ENCODE measurements at places on chromosomes 1 and 21. TPM values are rescaled to one million over a fixed set of nuclear protein-coding genes. Genes with fewer than 3 reads are reported as not detected.

The MMEL1 gene
- 26.7 TPM for polyA plus RNA-seq

The OPN3 gene
- polyA plus RNA-seq: 5.8 TPM

The COL9A2 gene
- 7.5 TPM for polyA plus RNA-seq

The OR2T29 gene
- polyA plus RNA-seq: not detected

The INAVA gene
- polyA plus RNA-seq: 11.3 TPM

The IL20 gene
- not detected for polyA plus RNA-seq

The USH2A gene
- polyA plus RNA-seq: not detected

The CLCA1 gene
- polyA plus RNA-seq: 0.15 TPM

The PRDM16 gene
- polyA plus RNA-seq: 7.0 TPM

The BSND gene
- not detected for polyA plus RNA-seq

DNA sequence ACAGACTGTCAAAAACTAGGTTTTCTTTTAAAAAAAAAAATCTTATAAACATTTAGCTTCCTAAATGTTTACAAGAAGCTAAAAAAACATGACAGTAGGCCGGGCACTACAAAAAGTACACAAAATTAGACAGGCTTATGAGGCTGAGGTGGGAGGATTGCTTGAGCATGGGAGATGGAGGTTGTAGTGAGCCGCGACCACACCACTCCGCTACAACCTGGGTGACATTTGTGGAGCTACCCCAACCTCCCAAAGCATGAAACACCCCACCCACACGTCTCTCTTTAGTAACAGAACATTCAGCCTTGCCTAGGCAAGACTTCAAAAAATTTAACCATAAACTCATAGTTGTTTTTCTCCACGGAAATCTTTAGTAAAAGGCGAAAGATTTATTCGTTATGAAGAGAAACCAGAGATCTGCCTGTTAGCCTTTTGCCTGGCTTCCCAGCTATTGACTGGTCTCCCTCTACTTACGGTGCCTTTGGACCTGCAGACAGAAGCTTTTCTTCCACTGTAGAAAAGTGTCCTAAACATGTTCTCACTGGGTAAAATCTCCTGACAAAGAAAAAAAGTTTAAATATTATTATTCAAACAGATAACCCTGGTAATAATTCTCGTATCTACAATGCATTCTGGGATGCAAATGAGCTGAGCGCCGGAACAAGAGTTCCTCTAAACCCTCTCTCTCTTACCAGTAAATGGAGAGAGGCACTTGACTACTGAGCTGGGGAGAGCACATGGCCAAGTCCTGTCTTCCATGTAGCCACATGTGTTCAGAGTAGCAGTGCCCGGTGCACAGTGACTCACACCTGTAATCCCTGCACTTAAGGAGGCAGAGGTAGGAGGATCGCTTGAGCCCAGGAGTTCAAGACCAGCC is 9.2 kb downstream of the RNU5D-1 start:
- peak; percentile 87 for DNase-seq

GRCh38 chr1:217899614-217900013 is 268.5 kb downstream of the SPATA17 start:
- no peak for DNase-seq

- no peak for DNase-seq
Observed at GRCh38 chr1:198595765-198596164, 43.1 kb upstream of the PTPRC start.

DNA sequence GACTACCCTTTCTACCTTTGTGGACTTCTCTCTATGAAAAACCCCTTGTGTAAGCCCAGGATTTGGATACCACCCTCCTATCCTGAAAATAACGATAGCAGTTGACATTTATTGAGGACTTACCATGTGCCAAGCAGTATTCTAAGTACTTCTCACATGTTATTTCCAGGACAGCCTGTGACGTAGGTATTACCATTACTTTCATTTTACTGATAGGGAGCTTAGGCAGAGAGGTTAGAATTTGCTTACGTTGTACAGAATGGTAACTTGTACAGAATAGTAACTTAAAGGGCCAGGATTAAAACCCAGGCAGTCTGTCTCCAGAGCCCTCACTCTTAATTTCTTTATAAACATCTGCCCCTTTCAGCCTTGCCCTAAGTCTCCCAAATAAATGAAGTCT is 138.3 kb downstream of the NTMT2 start:
- no peak for DNase-seq

DNA sequence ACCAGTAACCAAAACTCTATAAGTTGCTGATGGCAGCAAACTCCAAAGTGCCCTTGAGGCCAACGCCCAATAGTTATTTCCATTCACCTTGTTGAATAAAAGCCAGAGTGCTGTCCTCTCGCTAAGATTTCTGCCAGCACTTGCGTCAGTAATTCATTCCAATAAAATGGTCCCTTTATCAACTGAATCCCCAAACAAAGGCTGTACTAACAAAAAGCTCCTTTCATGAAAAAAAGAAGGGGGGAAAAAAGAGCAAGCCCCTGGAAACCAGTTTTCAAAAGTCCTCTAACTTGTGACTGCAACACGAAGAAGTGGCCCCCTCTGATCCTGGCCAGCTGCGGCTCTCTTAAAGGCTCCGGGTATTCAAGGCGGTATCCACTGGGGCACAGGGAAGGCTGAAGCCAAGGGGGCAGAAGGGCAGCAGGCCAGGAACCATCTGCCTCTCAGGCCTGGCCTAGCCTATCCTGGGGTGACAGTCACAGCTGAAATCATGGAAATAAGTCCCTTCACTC is 55.8 kb upstream of the ZNF326 start:
- DNase-seq: peak; percentile 23

- no peak for DNase-seq
Observed at GRCh38 chr1:4726620-4727341, 72.4 kb downstream of the AJAP1 start.

DNA sequence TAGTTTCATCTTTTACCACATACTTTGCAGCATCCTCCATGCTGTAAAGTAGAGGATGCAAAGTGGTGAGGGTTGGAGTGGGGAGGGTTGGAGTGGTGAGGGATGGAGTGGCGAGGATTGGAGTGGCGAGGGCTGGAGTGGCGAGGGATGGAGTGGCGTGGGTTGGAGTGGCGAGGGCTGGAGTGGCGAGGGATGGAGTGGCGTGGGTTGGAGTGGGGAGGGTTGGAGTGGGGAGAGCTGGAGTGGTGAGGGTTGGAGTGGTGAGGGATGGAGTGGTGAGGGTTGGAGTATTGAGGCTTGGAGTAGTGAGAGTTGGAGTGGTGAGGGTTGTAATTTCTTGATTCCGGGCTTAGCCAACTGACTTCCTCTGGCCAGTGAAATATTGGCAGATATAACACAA is 618.3 kb downstream of the MRPL39 start:
- no peak for DNase-seq

DNA sequence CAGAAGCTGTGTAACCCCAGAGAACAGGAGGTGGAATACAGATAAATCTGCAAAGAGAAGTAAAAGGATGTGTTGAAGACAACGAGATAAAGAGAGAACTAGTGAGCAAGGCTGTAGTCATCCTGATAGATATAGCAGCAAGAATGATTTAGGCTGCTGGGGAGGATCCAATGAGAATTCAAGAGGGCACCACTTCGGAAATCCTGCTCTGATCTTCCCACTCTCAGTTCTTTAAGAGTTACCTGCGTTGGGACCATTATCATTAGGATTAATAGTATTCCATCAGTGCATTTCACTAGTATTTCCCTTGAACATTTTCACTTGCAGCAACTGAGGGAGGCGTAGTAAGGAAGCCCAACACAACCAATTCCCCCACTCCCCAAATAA is at the start of gene BRINP3:
Gene BRINP3, minus strand, starts transcription at position 103 of the 387 bp plus-strand sequence.
- DNase-seq: no peak

DNA sequence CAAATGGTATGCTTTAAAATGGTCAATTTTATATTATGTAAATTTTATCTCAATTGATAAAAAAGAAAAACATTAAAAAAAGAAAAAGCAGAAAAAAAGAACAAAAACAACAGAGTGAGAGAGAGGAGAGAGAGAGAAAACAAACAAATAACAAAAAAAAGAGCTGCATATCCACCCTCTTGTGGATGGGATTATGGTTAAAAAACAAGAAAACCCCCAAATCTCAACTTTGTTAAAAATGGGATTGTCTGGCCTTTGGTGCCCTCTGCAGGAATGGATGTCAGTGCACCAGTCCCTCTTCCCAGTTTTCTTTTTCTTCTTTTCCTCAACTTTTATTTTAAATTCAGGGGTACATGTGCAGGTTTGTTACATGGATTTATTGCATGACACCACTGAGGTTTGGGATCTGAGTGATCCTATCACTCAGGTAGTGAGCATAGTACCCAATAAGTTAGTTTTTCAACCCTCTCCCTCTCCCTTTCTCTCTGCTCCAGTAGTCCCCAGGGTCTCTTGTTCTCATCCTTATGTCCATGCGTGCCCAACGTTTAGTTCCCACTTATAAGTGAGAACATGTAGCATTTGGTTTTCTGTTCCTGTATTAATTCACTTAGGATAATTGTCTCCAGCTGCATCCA is 28.1 kb downstream of the RNF187 start:
- DNase-seq: no peak

DNA sequence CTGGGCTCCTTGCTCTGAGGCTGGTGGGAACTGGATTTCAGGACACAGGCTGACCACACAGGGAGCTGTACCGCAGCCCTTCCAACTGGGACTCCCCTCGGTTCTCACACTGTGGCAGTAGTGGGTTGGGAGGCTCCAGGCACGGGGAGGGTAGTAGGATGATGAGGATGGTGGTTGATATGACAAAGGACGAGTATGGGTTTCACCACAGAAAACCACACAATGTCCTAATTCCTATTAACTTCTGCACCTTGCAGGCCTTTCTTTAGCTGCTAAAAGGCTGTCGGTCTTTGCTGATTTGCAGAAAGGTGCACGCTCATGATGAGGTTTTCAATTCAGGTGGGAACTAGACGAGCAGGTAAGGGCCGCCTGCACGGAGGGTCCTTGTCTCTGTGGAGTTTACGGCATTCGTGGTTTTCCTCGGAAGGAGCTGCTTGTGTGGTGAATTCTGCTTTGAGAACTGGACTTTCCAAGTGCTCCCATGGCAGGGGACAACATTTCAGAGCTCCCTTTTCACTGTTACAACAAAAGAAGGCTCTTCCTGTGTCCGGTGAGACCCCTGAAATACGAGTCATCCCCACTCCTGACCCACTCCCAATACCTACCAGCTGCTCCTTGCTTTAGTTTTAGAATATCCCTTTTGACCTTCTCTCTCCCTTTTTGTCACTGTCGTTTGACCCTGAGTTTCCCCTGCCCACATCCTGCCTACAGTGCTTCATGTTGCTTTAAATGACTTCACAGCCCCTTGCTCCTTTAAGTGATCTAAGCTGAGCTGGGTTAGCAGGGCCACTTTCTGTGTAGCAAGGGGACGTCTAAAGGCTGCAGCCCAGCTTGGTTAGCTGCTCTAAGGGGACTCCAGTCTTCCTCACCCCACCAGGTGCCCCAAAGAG is 125.1 kb downstream of the MRPS6 start:
- DNase-seq: no peak

DNA sequence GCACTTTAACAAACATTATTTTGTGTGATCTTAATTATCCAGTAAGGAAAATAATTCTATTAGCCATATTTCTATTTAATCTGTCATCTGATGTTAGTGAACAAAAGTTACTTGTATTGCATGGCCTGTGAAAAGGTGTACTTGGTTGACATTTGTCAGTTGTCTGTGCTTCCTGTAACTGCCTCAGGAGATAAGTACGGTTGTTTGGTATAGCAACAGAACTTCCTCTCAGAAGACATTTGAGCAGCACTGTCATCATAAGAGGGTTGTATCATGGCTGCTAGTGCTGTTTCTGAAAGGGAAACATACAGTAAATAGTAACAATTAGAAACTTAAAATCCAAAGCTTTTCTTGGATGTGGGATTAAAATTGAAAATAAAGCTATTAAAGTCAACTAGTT is 3.4 kb downstream of the BLZF1 start:
- no peak for DNase-seq

- DNase-seq: no peak
Observed at GRCh38 chr1:43668956-43669355, 19.0 kb downstream of the KDM4A start.

Data from stomach (tissue), 19 donors.